Ureter (tissue), 1 donor: ENCODE measurements at places on chromosomes 6 and 20.

DNA sequence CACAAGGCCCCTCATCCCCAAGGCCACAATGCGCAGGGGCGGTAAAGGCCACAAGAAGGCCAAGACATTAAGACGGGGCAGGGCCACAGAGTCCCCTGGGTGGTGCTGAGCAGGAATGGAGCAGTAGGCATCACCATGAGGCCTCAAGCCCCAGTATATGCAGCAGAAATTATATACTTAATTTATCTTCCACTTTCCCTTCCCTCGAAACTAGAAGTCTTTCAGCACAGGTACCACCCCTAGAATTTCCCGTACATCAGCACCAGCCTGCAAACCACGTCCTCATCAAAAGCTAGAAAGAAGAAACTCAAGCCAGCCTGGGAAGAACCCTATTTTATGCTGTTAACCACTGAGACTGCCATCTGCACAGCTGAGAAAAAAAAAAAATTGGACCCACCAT lies 89.4 kb downstream of the PLG start:
- no peak for DNase-seq

GRCh38 chr6:17161076-17161475 lies 59.2 kb downstream of the STMND1 start:
- DNase-seq, result no peak

DNA sequence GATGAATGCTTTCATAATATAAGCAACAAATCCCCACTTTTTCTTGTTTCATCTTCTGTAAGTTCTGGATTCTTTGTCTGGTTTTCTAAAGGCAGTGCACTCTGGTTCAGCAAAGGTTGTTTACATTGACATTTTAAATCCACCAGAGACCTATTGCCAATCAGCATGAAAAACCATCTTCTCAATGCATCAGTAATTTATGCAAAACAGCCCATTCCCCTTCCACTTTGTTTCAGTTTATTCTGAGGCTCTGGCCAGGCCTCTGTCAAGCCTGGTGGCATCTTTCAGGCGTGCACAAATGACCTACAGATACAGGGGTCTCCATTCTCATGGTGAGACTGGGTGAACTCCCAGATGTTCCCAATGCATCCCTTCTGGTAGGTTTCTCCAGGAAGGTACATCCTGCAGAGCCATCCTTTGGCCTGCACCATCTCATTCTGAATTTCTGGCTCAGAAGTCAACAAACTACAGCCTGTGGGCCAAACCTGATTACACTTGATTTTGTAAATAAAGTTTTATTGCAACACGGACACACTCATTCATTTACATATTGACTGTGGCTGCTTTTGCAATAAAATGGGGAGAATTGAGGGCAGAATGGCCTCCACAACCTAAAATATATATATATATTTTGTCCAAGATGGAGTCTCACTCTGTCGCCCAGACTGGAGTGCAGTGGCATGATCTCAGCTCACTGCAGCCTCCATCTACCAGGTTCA lies 405.4 kb downstream of the PREX1 start:
- DNase-seq, result no peak

DNA sequence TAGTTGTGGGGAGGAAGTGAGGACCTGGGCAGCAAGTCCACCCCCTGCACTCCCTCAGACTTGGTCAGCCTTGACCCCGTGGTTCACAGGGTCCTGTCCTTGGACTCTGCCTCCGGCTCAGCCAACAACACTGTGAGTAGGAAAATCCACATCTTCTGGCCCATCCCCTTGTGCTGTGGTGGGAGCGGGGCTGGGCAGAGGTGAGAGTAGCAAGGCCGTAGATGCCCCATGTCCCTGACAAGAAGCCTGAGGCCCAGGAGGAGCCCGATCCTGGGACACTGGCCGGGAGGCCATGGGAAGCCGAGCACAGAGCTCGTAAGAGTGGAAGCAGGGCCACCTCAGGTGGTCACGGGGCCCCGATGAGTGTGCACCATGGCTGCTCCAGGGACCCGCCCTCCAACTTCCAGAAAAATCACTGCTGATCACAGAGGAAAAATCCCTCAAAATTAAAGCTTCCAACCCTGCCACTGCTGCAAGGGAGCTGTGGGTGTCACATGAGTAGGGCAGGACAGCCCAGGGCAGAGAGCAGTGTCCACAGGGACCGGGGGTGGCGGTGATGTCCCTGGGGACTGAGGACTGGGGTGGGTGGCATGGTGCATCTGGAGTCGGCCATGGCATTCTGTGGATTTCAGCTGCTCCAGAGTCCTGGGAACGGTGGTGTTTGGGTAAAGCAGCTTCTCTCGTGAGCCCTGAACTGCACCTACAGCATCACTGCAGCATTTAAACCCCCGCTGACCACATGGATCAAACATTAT lies 189.4 kb downstream of the DLL1 start:
- peak; percentile 29 for DNase-seq

DNA sequence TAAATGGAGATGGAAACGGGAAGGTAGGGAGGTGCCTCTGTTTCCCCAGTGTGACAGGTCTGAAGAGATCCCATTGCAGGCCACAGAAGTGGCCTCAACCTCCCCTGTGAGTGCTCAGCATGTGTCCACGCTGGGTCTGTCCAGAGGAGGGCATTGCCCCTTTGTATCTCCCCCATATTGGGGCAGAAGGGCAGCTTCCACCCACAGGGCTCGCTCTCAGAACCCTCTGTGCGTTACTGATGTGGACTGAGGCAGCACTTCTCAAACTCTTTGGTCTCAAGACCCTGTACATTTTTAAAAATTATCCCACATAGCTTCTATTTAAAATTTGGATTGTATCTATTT lies 22.0 kb downstream of the ARFGEF3 start:
- DNase-seq, result no peak
